Activated T-helper 9 cell treated with anti-CD3 and anti-CD28 coated beads, Interleukin-2, amount 50 U/mL, for 16 hours (primary cell): ENCODE measurements at places on chromosomes 7 and 10.

DNA sequence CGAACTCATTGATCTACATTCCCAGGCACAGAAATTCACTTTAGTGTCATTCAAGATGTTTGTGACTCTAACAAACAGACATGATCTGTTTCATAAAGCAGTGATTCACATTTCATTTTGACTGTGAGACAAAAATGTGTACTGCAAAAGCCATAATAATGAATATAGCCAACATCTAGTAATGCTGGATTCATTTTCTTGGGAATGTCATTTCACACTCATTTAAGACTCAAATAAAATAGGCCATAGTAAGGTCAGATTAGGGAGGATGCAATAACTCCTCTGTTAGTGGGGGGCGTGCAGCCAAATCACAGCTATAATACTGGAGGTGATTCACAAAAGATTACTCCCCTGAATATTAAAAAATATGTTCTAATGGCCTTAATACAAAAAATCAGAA, 566.6 kb upstream of the ZWINT start:
- DNase-seq: no peak

DNA sequence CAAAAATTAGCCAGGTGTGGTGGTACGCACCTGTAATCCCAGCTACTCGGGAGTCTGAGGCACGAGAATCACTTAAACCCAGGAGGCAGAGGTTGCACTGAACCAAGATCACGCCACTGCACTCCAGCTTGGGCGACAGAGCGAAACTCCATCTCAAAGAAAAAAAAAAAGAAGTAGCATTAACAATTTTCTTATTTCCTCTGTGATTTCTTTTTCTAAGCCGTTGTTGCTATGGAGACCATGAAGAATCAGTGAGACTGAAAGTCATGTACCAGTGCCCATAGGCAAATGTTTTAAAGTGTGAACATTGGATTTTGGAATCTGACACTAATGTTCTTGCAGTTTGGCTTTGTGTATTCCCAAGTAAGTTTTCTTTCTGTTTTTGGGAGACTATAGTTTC, 18.4 kb upstream of the MAP3K8 start:
- no peak for DNase-seq

- DNase-seq: no peak
Observed at GRCh38 chr10:128191847-128192246, 65.6 kb upstream of the MKI67 start.

DNA sequence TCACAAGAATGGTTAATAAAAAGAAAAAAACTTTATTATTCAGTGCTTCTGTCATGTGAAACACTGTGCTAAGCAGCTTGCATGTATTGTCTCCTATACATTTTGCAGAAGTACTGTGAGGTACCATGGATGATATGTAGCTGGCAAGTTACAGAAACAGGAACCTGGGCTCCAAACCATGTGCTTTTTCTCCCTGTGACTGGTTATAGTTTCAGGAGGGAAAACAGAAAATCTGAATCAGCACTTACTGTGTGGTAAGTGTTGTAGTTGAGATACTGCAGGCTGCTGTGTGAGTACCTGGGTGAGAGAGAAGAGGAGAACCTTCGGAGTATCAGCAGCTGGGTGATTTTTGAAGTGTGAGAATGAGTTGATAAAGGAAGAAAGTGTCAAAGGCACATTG, 285.0 kb downstream of the SUGCT start:
- no peak for DNase-seq

GRCh38 chr10:55966101-55966500, 395.0 kb downstream of the ZWINT start:
- DNase-seq: no peak

DNA sequence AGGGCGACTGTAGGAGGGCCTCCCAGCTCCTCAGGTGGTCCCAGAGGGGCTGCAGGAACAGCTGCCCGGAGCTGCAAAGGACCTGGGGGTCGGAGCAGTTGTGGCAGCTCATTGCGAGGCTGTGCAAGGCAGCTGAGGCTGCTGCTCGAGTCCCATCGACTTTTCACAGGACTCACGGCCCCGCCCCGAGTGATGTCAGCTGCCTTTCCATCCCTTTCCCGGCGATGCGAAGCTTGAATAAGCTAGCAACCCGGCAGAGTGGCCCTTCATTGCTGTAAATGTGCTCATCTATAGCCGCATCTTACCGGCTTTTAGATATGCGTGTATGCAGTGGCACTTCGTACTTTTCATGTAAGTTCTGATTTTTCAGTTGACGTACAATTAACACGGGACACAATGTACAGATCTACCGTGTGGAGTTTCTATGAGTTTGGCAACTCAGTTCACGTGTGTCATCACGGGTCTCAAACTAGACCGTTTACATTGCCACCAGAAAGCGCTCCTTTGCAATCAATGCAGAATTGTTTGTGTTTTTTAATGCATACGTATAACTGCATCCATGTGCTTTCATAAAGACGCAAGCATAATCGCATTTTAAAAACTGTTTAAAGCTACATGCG, at the start of gene CH25H:
CH25H (minus strand) TSS at position 137 of the 620 bp plus-strand sequence; CDS start at position 112, 25 bp downstream.
- DNase-seq: peak; percentile 20

- no peak for DNase-seq
Observed at GRCh38 chr7:94161476-94161875, 157.3 kb upstream of the BET1 start.

- DNase-seq: no peak
Observed at GRCh38 chr10:133326745-133327650, 9.7 kb downstream of the CALY start.

DNA sequence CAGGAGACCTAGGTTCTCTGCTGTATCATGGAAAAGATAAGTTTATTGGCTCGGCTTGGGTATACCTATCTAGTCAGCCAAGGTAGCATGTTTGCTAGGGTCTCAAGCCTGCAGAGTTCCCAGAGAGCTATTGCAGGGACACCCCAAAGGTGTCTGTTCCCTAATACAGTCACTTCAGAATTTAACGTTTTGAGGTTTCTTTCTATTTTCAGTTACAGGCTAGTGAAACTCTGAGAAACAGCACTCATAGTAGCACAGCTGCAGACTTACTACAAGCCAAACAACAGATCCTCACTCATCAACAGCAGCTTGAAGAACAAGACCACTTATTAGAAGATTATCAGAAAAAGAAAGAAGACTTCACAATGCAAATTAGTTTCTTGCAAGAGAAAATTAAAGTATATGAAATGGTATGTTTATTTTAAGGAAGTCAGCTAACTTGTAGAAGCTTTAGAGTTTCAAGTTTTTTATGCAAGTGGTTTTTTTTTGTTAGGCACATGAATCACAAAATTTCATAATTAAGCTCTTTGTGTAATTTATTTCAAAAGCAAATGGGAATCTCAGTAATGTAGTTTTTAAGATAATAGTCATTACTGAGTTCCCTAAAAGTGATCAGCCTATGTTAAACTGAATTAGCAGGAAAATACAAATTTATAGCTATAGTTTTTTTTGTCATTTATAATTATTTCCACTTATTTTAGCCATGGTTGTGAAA, 54.9 kb downstream of the AKAP9 start:
- DNase-seq: no peak

- DNase-seq: no peak
Observed at GRCh38 chr10:105761576-105762260, 1120.6 kb downstream of the SORCS3 start.

DNA sequence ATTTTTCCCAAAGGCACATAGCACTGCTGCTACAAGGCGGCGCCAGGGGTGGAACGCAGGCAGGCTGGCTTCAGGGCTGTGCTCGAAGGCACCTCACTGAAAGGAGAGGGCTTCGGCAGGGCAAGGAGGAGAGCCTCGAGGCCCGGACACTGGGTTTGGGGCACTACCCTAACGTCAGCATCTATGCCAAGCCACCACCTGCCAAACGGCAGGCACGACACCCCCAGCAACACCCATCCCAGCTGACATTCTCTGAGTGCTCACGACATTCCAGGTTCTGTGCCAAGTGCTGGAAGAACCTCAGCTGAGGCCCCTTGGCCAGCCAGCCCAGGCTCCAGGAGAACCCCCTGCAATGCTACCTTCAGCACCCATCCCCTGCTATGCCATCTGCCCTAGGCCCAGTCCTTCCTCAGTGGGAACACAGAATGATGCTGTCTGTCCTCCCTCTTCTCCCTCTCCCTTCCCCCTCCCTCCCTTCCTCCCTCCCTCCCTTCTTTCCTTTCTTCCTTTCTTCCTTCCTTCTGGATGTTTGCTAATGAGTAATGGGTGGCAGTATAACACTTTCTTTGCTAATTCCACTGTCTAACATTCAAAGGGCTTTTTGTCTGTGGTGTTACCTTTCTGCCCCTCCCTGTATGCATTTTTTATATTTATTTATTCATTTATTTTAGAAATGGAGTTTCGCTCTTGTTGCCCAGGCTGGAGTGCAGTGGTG, 24.3 kb downstream of the ZCCHC24 start:
- no peak for DNase-seq

GRCh38 chr7:81244224-81244623, 325.4 kb upstream of the SEMA3C start:
- DNase-seq: no peak

DNA sequence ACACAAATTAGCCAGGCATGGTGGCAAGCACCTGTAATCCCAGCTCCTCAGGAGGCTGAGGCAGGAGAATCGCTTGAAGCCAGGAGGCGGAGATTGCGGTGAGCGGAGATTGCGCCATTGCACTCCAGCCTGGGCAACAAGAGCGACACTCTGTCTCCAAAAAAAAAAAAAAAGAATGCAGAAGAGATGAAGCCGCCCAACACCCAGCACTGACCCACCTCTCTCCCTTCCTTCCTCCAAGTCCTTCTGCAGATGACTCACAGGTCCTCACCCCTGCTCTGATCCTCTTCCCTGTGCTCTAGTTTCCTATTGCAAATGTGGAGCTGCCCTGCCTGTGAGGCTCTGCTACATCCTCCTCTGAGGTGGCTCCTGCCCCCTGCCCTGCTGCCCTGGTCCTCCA, 22.0 kb upstream of the OPALIN start:
- DNase-seq: no peak

GRCh38 chr10:22251751-22252223, 34.0 kb upstream of the EBLN1 start:
- DNase-seq: peak; percentile 54
